ENCODE measurements at places on chromosomes 5 and 9.
A peak's percentile ranks its signal among the peaks of the same experiment; 100 is the strongest.

GRCh38 chr5:167244583-167244982 is 1046.9 kb upstream of the WWC1 start:
- no peak for DNase-seq

DNA sequence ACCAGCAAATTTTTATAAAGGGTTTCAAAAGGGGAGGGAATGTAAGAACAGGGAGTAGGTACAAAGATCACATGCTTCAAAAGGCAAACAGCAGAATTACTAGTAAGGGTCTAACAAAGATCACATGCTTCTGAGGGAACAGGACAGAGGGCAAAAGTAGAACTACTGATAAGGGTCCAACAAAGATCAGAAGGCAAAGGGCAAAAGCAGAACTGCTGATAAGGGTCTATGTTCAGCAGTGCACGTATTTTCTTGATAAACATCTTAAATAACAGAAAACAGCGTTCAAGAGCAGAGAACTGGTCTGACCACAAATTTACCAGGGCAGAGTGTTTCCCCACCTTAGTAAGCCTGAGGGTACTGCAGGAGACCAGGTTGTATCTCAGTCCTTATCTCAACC is 469.5 kb upstream of the PIK3R1 start:
- no peak for DNase-seq

GRCh38 chr5:55692509-55692908 is 19.6 kb downstream of the SLC38A9 start:
- DNase-seq = no peak

GRCh38 chr9:18109675-18110074 is 364.3 kb upstream of the ADAMTSL1 start:
- DNase-seq = no peak

GRCh38 chr9:69253057-69253456 is 72.0 kb upstream of the ENTREP1 start:
- DNase-seq = no peak

DNA sequence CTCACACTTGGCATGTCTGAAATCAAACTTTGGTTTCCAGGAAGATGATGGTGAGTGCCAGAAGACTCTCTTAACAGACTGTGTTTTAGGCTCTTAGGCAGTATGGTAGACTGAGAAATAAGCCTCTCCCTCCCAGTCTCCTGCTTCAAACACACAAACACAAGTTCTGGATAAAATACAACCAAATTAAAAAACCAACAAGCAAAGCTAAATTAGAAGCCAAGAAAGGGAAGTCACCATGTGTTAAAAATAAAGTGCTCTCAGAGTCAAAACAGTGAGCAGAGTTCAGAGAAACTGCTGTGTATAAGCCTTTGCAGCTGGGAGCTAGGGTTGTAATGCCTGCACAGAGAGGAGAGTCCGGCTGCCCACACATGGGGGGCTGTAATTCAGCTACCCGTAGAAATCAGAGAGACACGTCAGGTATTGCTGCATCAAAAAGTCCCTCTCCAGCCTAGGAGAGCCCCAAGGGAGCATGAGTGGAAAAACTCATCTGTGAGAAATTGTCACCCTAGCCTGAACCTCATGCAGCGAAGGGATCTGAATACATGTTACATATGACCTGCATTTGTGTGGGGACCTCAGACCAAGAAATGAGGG is 62.6 kb downstream of the ANGPTL2 start:
- no peak for DNase-seq

DNA sequence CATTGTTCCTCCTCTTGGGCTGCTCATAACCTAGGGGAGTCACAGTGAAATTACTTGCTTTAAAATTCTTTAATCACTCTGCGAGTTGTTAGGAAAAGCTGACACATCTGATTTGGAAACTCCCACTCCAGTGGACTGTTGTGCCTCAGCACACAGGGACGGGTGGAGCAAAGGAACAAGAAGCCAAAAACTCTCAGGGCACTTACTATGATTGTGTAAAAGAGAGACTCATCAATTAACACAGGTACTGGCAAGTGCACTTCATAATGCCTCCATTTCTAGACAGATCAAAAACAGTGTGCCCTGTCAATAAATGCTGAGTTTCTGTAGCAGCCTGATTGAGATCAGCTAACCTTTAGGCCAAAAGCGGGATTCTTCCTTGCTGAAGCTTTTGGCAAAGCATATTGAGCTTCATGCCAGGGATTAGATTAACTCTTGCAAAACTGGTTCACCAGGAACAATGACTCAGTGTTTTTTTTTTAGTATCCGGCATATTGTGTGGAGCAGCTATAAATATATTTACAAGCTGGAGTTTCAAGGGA is 55.9 kb downstream of the TMC1 start:
- no peak for DNase-seq

GRCh38 chr5:87241555-87241954 is 26.1 kb upstream of the RASA1 start:
- DNase-seq = no peak

DNA sequence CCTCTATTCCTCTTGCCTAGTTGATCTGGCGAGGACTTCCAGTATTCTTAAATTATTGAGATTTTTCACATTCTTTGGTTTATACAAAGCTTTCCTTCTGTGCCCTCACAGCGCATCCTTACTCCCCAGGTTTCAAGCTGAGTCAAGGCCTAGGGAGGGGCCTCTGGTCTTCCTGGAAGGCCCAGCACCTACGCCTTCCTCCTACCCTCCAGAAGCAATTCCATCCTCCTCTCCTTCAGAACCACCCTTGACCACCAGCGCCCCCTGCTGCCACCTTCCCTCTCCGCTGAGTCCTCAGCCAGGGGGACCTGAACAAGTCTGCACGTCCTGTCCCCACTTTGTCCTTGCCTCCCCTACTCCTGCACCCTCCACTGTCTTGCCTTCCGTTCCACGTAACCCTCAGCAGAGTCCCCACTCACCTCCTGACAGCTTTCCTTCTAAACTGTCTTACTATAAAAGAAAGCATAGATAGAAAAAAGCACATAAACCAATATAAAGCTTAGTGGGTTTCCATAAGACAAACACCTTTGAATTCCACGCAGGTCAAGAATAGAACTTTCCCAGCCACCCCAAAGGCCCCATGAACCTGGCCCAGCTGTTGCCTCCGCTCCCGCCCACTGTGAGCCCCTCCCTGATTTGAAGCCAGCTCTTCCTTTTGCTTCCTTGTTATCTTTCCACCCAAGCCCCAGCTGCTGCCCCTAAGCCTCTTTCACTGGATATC is 63.0 kb upstream of the CTSL start:
- peak; percentile 81 for DNase-seq

DNA sequence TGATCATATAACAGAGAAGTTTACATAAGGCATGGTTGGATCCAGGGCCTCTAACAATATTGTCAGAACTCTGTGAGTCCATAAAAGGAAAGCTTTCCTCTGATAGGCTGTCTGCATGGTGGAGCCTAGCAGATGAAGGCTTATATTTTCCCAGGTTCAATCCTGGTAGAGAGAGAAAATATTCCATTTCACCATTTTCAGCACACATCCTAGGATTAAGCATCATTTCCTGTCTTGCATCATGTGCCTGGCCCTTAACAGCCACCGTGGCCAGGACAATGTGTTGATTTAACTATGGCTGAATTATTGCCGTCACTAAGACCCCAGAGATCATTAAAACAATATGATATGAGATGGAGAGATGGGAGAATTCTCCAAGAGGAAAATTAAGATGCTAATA is 90.9 kb upstream of the GRIA1 start:
- DNase-seq = no peak
